ENCODE measurements at places on chromosomes 3 and 15. TPM values are rescaled to one million over a fixed set of nuclear protein-coding genes. Genes with fewer than 3 reads are reported as not detected.

HERC2 gene
- total RNA-seq, result 23.7 TPM

RASGRP1 gene
- total RNA-seq, result 1.8 TPM

MED12L gene
- total RNA-seq, result 0.28 TPM

PATL2 gene
- 0.44 TPM for total RNA-seq

PTPN9 gene
- total RNA-seq, result 8.5 TPM

MGA gene
- 31.3 TPM for total RNA-seq

MYH15 gene
- not detected for total RNA-seq

PXYLP1 gene
- 6.7 TPM for total RNA-seq

AP3B2 gene
- 2.7 TPM for total RNA-seq

CALML4 gene
- 4.0 TPM for total RNA-seq

TRIM59 gene
- 3.3 TPM for total RNA-seq

SNTN gene
- total RNA-seq, result not detected

TMEM158 gene
- total RNA-seq, result 1.8 TPM

MKRN2OS gene
- total RNA-seq, result 1.8 TPM

CKMT1B gene
- total RNA-seq, result 0.97 TPM

KLF15 gene
- total RNA-seq, result 34.7 TPM

FGF7 gene
- total RNA-seq, result 1.4 TPM

ASB14 gene
- 0.16 TPM for total RNA-seq

NRG4 gene
- total RNA-seq, result 20.4 TPM

MRPS22 gene
- total RNA-seq, result 17.3 TPM

RAB27A gene
- 18.7 TPM for total RNA-seq

DLL4 gene
- total RNA-seq, result 1.7 TPM

SERPINI1 gene
- 23.4 TPM for total RNA-seq

CAMK2N2 gene
- total RNA-seq, result 24.6 TPM

KCNH8 gene
- total RNA-seq, result 0.51 TPM

CYP1A2 gene
- 0.06 TPM for total RNA-seq

THUMPD3 gene
- total RNA-seq, result 21.5 TPM

NUDT16 gene
- 6.7 TPM for total RNA-seq

C2CD4A gene
- 1.5 TPM for total RNA-seq

SAXO2 gene
- 0.88 TPM for total RNA-seq

TP63 gene
- total RNA-seq, result 0.03 TPM

NOP10 gene
- total RNA-seq, result 53.6 TPM

C2CD4B gene
- total RNA-seq, result 71.7 TPM

RARRES1 gene
- total RNA-seq, result 6.3 TPM

TRPM1 gene
- total RNA-seq, result not detected

IL16 gene
- 1.9 TPM for total RNA-seq

LHFPL4 gene
- total RNA-seq, result 2.8 TPM

CYFIP1 gene
- total RNA-seq, result 51.7 TPM

PTH1R gene
- 0.51 TPM for total RNA-seq

ANKDD1A gene
- total RNA-seq, result 3.2 TPM

Data from pancreas (tissue), 10 donors.